ENCODE measurements at places on chromosomes 2 and 18.

GRCh38 chr2:101657787-101658186 lies 39.7 kb upstream of the MAP4K4 start:
- H3K4me3 ChIP-seq, result no peak overlapping the region
- H3K4me1 ChIP-seq, result no peaks in the 10 kb centered on the region
- no peaks in the 10 kb centered on the region for H3K27me3 ChIP-seq

DNA sequence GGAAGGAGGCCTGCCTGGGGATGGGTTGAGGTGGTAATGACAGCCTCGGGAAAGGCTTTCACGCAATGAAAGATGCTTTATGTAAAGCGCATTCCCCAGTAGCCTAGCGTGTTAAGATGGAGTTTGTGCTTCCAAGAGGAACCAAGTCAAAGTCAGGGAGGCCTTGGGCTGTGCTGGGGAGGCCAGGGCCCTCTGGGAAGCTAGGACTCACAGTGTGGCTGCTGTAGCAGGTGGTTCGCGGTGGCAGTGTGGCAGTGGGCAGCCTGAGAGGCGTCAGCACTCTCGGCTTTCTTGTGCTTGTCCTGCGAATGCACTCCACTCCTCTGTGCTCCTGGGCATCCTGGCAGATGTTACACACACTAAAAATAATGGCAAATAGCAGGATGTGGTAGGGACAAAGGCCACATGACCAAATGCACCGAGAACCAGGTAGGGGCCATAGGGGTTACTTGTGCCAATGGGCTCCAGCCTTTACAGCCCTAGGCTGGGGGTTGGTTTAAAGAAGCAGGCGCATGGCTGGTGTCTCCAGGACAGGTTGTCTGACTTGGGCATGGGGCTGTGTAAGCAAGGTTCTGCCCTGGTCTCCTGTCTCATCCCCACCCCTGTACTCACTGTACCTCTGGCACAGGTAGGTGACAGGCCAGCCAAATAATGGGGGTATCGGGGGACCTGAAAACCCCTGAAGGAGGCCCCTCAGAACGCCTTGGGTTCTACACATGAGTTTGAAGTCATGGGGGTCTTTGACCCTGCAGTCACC lies 154.4 kb upstream of the TWIST2 start:
- no peaks in the 10 kb centered on the region for H3K4me1 ChIP-seq
- no peaks in the 10 kb centered on the region for H3K27me3 ChIP-seq
- H3K36me3 ChIP-seq, result no peaks in the 10 kb centered on the region
- no peak for DNase-seq

DNA sequence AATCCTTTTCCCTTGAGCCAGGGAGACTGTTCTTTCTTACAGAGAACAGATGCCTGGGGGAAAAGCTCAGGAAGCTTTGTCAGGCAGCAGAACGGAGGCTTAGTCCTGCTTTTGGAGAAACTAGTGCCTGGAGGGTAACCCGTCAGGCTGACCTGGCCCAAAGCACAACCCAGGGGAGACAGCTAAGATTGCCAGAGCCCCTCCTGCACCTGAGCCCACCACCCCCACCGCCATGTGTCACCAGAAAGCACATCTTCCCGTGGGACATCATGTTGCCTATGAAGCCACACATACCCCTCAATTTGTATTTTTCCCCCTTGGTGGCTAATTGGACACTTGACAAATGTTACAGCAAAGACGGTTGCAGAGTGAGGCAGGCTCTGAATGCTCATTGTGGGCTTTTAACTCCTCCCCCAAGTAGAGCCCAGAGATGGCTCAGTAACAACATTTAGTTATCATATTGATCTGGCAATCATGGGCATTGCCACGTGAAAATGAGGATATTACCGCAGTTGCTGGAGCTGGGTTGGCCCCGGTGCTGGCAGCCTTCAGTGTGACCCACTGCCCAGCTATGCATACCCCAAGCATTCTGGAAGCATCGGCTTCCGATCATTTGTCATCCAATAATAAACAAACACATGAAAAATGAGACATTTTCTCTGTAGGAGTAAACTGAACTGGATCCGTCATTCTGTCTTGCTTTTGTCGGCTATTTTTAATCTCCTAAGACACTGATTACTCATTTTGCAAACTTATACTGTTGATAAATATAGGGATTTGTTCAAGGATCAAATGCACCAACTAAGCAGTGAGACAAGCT lies 229.5 kb downstream of the ATAD2B start:
- H3K27me3 ChIP-seq, result no peaks in the 10 kb centered on the region
- DNase-seq, result no peak
- H3K4me3 ChIP-seq, result no peak overlapping the region
- H3K36me3 ChIP-seq, result no peaks in the 10 kb centered on the region
- H3K4me1 ChIP-seq, result no peaks in the 10 kb centered on the region

DNA sequence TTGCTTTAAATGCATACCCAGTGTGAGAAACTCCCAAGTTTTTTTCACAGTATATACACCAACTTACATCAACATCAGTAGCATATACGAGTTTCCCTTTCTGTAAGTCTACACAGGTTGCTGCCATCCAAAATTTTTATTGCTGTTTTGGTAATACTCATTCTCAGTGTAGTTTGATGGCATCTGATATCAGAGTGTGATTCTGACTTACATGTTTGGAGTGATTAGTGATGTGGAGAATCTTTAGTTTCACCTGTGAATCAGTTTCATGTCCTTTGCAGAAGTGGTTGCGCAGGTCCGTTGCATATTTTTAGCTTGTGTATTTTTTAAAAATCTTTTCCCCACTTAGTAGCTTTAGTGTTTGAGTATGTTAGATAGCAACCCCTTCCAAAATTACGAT lies 50.1 kb downstream of the CCDC74A start:
- H3K36me3 ChIP-seq, result no peaks in the 10 kb centered on the region
- no peak overlapping the region for H3K4me3 ChIP-seq
- DNase-seq, result no peak
- H3K27ac ChIP-seq, result no peak overlapping the region

- no peak overlapping the region for H3K4me3 ChIP-seq
- no peaks in the 10 kb centered on the region for H3K36me3 ChIP-seq
- peaks cover 2% of the 10 kb centered on the region for H3K4me1 ChIP-seq
- H3K27me3 ChIP-seq, result no peaks in the 10 kb centered on the region
Observed at GRCh38 chr2:231632559-231633142, 40.0 kb downstream of the TEX44 start.

- H3K4me3 ChIP-seq, result no peak overlapping the region
- no peaks in the 10 kb centered on the region for H3K4me1 ChIP-seq
- DNase-seq, result no peak
- no peaks in the 10 kb centered on the region for H3K36me3 ChIP-seq
- H3K27ac ChIP-seq, result no peak overlapping the region
Observed at GRCh38 chr2:185127412-185127811, 529.1 kb downstream of the ZNF804A start.

DNA sequence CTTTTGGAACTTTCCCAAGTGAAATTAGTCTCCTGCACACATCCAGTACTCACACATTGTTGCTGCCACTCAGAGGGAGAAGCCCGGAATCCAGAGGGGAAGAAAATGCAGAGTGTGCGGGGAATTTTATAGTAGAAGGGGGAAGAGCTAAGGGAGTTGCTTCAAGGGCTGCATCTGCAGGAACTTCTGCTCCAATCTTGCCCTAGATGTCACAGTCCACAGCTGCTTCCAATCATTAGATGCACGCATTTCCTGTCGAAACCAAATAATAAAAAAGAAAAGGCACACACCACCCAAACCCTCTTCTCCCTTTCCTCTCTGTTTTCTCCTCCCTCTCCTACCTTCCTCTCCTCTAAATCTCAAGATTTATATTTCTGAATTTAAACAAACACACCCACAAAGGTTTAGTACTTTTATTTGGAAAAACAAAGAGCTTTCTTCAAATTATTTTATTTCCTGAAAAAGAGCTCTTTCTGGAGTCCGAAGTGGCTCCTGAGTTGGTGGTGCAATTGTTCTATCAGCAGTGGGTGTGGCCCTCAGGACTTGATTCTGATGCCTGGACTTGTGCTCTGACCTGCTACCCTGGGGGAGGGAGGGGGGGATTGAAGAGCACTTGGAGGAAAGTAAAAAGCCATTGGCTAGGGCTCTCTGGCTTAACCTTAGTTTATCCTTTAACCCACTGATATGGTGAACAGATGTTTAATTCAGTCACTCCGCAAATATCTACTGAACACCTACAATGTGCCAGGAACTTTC lies 72.0 kb downstream of the KCNE4 start:
- H3K27me3 ChIP-seq, result no peaks in the 10 kb centered on the region
- no peak for DNase-seq
- no peaks in the 10 kb centered on the region for H3K36me3 ChIP-seq
- H3K27ac ChIP-seq, result no peak overlapping the region
- H3K4me1 ChIP-seq, result no peaks in the 10 kb centered on the region

DNA sequence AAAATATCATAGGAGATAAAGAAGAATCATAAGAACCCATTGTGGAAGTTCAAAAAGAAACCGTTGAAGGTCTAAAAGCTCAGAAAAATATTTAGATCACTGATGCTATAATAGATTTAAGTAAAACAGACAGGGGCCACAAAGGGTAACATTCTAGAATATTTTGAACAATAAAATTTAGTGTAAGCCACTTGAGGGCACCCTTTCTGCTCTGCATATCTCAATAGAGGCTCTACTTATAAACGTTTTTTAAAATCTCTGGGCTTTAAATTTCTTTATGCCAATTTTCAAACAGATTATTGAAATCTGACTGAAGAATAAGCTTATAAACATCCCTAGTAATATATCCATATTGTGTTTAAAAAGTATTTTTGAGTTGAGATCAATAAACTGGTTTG lies 57.6 kb upstream of the IL1RL1 start:
- no peak for DNase-seq
- no peak overlapping the region for H3K4me3 ChIP-seq
- H3K27me3 ChIP-seq, result peaks cover 35% of the 10 kb centered on the region
- no peaks in the 10 kb centered on the region for H3K36me3 ChIP-seq

DNA sequence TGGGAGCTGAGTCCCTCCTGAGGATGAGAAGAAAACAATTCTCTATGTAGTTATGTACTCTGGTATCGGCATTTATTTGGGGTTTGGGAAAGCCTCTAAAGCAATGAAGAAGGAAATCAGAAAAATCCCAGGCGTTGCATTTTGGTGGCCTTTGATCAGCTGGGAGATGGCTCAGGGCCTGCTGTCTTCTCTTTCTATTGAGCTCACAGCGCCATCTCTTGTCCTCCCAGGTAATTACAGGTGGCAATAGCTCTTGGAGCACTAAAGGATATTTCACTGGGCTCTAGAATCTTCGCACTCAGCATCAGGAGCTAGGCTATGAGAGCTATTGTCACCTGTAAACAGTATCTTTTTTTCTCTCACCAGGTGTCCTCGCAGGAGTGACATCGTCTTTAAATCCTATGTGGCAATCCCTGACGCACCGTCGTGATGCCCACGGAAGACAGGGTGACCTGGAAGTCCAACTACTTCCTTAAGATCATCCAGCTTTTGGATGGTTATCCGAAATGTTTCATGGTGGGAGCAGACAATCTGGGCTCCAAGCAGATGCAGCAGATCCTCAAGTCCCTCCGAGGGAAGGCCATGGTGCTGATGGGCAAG lies 76.1 kb upstream of the PMAIP1 start:
- no peaks in the 10 kb centered on the region for H3K27me3 ChIP-seq
- peak; percentile 89 for DNase-seq
- no peak overlapping the region for H3K27ac ChIP-seq
- H3K4me1 ChIP-seq, result peaks cover 7% of the 10 kb centered on the region
- no peaks in the 10 kb centered on the region for H3K36me3 ChIP-seq

DNA sequence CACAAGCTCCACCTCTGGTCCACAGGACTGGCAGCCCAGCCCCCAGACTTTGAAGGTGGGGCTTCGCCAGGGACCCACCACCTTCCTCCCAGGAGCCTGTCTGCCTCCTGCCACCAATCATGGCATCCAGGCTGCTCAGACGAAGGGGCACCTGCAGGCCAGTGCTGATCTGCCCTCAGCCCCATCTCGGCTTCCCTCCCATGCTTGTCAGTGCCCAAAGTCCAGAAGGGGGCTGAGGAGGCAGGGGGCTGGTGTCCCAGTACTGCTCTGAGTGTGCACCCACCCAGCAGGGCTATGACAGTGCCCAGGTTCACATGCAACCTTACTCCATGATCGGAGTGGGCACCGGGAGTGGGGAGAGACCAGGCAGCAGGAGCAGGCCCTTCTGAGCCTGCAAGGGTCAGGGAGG lies 25.3 kb upstream of the RUFY4 start:
- H3K4me1 ChIP-seq, result no peaks in the 10 kb centered on the region
- peaks cover 32% of the 10 kb centered on the region for H3K27me3 ChIP-seq
- DNase-seq, result no peak
- no peak overlapping the region for H3K27ac ChIP-seq

DNA sequence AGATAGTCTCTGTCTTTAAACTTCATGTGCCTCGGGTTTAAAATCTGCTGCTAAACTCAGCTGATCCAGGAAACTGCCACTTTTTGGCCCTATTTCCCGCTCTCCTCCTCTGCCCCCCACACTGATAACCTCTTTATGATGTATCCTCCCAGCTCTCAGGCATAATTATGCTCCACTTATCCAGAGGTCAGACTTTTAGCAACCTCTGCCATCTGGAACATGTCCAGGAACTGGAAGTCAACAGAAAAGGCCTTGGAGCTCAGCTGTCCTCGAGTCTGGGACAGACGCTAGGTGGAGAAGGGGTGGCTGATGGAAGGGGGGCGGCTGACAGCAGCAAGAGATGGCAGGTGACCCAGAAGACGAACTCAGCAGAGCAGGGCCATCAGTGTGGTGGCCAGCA lies 41.2 kb downstream of the ASAP2 start:
- H3K27me3 ChIP-seq, result no peaks in the 10 kb centered on the region
- no peaks in the 10 kb centered on the region for H3K36me3 ChIP-seq
- no peak overlapping the region for H3K27ac ChIP-seq
- no peak for DNase-seq
- no peak overlapping the region for H3K4me3 ChIP-seq
- H3K4me1 ChIP-seq, result peaks cover 13% of the 10 kb centered on the region

DNA sequence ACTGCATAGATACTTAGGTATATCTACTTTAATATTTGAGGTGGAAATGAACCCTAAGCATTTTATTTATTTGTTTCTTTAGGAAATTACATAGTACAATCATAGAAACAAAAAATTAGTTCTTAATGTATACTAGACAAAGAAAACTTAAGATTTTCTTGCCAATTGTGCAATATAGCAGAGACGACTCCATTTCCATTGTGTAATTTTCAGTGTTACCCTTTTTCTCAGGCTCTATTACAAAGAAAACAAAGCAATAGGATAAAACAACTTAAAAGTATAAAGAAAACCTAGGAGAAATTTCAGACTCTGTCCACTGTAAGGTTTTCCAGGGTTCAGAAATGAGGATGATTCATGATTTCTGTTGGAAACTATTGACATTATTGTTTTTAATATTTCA lies 89.0 kb upstream of the SERTAD2 start:
- no peak overlapping the region for H3K27ac ChIP-seq
- H3K27me3 ChIP-seq, result no peaks in the 10 kb centered on the region
- no peaks in the 10 kb centered on the region for H3K36me3 ChIP-seq
- H3K4me3 ChIP-seq, result no peak overlapping the region
- H3K4me1 ChIP-seq, result no peaks in the 10 kb centered on the region
- no peak for DNase-seq

Measured in neural progenitor cell (in vitro differentiated cells).